ENCODE measurements at places on chromosomes 4 and X. TPM values are rescaled to one million over a fixed set of nuclear protein-coding genes. Genes with fewer than 3 reads are reported as not detected.

HTRA3 gene
- total RNA-seq, result 1.4 TPM

DCAF16 gene
- 22.4 TPM for total RNA-seq

TCEAL2 gene
- total RNA-seq, result not detected

ABCD1 gene
- 9.1 TPM for total RNA-seq

GPRASP1 gene
- 1.1 TPM for total RNA-seq

FREM3 gene
- 0.13 TPM for total RNA-seq

GALNTL6 gene
- total RNA-seq, result not detected

WDFY3 gene
- total RNA-seq, result 67.5 TPM

TACR3 gene
- not detected for total RNA-seq
